ENCODE measurements at places on chromosomes 3 and 15. TPM values are rescaled to one million over a fixed set of nuclear protein-coding genes. Genes with fewer than 3 reads are reported as not detected.
A peak's percentile ranks its signal among the peaks of the same experiment; 100 is the strongest.

GRCh38 chr15:40412095-40412759, 6.6 kb downstream of the IVD start:
- no peak overlapping the region for H3K4me3 ChIP-seq
- H3K4me1 ChIP-seq: peaks cover under 1% of the 10 kb centered on the region
- H3K36me3 ChIP-seq: peaks cover 40% of the 10 kb centered on the region
- no peaks in the 10 kb centered on the region for H3K27me3 ChIP-seq
- DNase-seq: no peak

The EBLN2 gene
- 4.8 TPM for total RNA-seq

The GOLGA8S gene
- 0.55 TPM for total RNA-seq

DNA sequence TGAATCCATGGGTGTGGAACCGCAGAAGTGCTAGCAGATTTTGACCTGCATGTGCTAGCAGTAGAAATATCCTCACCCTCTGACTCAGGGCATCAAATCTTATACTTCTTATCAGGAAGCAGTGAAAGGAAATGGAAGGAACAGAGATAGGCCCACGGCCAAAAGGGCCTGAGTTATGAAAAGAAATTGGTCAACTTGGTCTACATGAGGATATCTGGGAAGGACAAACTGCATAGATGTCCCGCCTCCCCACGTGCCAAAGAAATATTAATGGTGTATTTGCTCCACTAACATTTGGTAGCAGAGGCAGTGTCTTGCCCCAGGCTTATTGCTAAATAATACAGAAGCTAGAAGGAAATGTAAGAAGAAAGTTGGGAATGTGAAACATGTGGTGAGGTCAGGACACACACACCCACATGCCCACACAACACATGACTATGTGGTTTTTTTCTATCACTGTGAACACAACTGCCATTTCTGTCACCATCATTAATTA, 93.6 kb upstream of the COL8A1 start:
- no peaks in the 10 kb centered on the region for H3K36me3 ChIP-seq
- H3K27ac ChIP-seq: peak overlapping the region; percentile 47
- DNase-seq: no peak
- no peaks in the 10 kb centered on the region for H3K4me1 ChIP-seq
- H3K4me3 ChIP-seq: no peak overlapping the region

GRCh38 chr15:58247855-58248842, 110.0 kb downstream of the AQP9 start:
- H3K4me1 ChIP-seq: no peaks in the 10 kb centered on the region
- H3K27ac ChIP-seq: no peak overlapping the region
- H3K27me3 ChIP-seq: no peaks in the 10 kb centered on the region
- H3K36me3 ChIP-seq: no peaks in the 10 kb centered on the region
- DNase-seq: peak; percentile 75

GRCh38 chr15:29134641-29135308, 134.8 kb downstream of the NSMCE3 start:
- peaks cover 4% of the 10 kb centered on the region for H3K4me1 ChIP-seq
- no peak for DNase-seq
- no peaks in the 10 kb centered on the region for H3K36me3 ChIP-seq
- H3K27me3 ChIP-seq: peaks cover 7% of the 10 kb centered on the region
- H3K4me3 ChIP-seq: no peak overlapping the region

DNA sequence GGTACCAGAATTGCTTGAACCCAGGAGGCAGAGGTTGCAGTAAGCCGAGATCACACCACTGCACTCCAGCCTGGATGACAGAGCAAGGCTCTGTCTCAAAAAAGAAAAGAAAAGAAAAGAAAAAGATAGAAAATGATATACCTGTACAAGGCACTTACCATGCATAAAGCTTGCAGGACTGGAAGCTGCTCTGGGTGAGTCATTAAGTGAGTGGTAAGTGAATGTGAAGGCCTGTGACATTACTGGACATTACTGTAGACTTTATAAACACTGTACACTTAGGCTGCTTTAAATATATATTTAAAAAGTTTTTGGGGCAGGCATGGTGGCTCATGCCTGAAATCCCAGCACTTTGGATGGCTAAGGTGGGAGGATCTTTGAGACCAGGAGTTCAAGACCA, 99.2 kb downstream of the SLMAP start:
- H3K36me3 ChIP-seq: peaks cover 32% of the 10 kb centered on the region
- no peaks in the 10 kb centered on the region for H3K27me3 ChIP-seq
- no peak overlapping the region for H3K4me3 ChIP-seq
- DNase-seq: no peak
- peaks cover 7% of the 10 kb centered on the region for H3K4me1 ChIP-seq

DNA sequence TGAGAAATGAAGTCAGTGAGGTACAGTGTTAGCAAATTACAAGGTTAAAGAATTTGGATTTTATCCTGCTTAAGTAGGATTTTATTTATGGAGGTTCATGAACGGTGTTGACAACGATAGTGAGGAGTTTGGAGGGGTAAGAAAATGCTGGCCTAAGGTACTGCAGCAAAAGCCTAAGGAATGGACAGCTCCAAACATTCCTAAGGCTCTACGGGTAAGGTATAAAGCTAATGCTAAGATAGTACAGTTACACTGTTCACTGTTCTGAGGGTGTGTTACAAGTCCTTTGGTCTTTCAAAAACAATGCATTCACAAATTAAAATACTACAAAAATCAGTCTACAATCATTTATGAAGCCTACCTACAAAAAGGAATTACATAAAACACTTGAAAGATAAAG, 7.3 kb downstream of the MTMR10 start:
- DNase-seq: no peak
- H3K36me3 ChIP-seq: peaks cover 48% of the 10 kb centered on the region
- H3K27ac ChIP-seq: peak overlapping the region; percentile 49
- no peaks in the 10 kb centered on the region for H3K4me1 ChIP-seq
- H3K4me3 ChIP-seq: no peak overlapping the region

DNA sequence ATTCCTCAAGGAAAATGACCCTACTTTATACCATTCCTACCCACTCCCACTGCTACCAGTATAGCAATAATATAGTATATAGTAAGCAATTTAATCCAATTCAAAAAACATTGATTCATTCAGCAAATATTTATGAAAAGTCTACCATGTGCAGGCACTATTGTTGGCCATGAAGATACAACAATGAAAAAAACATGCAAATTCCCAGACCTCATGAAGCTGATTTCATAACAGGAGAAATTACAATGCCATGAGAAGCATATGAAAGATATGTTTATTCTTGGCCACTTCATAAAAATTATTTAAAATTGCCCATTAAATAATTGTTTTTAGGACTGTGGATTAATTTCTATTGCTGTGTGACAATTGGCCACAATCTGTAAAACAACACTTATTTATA, 315.8 kb upstream of the COL8A1 start:
- H3K4me3 ChIP-seq: no peak overlapping the region
- no peaks in the 10 kb centered on the region for H3K27me3 ChIP-seq
- DNase-seq: no peak
- H3K4me1 ChIP-seq: peaks cover 21% of the 10 kb centered on the region

The A4GNT gene
- total RNA-seq: not detected

GRCh38 chr3:194806991-194807630, 121.4 kb downstream of the FAM43A start:
- H3K36me3 ChIP-seq: no peaks in the 10 kb centered on the region
- no peaks in the 10 kb centered on the region for H3K4me1 ChIP-seq
- no peak for DNase-seq
- no peak overlapping the region for H3K4me3 ChIP-seq
- no peak overlapping the region for H3K27ac ChIP-seq

GRCh38 chr3:57646723-57647122, 46.2 kb downstream of the DENND6A start:
- no peak for DNase-seq
- H3K4me3 ChIP-seq: no peak overlapping the region
- peaks cover 20% of the 10 kb centered on the region for H3K36me3 ChIP-seq
- no peak overlapping the region for H3K27ac ChIP-seq
- H3K27me3 ChIP-seq: no peaks in the 10 kb centered on the region
- H3K4me1 ChIP-seq: no peaks in the 10 kb centered on the region

The ESYT3 gene
- 16.8 TPM for total RNA-seq

The TRH gene
- total RNA-seq: not detected

GRCh38 chr3:63613561-63613960, 38.9 kb upstream of the SNTN start:
- no peak overlapping the region for H3K4me3 ChIP-seq
- H3K4me1 ChIP-seq: no peaks in the 10 kb centered on the region
- no peaks in the 10 kb centered on the region for H3K27me3 ChIP-seq
- no peak for DNase-seq

GRCh38 chr3:72633534-72633933, 214.7 kb downstream of the SHQ1 start:
- no peaks in the 10 kb centered on the region for H3K36me3 ChIP-seq
- H3K4me3 ChIP-seq: no peak overlapping the region
- no peak for DNase-seq
- H3K27me3 ChIP-seq: no peaks in the 10 kb centered on the region
- H3K4me1 ChIP-seq: no peaks in the 10 kb centered on the region

DNA sequence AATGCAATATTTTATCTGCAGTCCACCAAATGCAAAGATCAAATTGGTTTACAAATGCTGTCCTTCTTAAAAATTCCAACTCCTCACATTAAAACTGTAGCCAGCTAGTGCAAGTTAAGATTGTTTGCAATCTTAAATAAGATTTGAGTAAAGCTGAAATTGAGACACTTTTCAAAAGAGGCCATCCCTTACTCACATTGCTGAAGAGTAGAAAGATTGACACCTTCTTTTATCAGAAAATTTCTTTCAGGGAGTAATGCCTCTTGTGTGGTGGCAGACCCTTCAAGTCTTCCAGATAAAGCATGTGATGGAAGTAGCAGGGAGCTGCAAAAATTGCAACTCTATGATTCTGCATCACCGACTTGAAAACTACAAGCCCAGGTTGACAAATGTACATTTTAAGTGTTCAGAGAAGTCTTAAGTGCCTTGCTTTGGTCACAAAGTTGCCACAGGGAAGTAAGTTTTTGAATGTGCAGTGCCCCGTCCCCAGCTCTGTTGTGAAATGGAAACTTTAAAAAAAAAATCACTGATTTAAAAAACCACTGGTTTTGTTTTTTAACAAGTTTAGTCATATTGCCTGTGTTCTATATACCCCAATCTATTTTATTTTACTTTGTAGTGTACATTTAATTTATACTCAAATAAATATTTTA, 12.6 kb downstream of the CD86 start:
- no peaks in the 10 kb centered on the region for H3K27me3 ChIP-seq
- no peaks in the 10 kb centered on the region for H3K36me3 ChIP-seq
- no peak overlapping the region for H3K27ac ChIP-seq
- H3K4me1 ChIP-seq: no peaks in the 10 kb centered on the region
- DNase-seq: no peak

DNA sequence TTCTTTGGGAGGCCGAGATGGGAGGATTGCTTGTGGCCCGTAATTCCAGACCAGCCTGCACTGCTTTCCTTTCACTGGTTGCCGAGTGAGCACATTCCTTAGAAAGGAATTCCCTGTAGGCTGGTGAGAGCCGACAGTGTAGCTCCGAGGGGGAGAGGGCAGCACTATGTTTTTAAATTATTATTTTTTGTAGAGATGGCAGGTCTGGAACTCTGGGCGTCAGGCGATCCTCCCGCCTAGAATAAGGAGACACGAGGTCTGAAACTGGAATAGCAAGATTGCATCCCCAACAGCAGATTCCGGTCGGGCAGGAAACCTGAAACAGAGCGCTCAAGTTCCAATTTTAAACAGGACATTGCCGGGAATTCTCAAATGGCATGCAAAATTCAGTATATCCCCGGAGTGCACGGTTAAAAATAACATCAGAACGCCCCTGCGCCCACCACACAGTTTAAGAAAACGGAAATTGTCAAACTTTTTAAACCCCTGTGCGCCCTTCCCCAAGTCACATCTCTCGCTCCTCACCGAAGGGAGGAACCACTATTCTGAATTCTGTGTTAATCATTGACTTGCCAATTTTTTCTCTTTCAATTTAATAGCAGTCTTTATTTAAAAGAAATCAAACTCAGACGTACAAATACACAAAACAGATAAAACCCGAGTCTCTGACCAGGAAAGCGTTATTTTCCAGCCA, 643 bp upstream of the RNU5B-1 start:
- H3K36me3 ChIP-seq: no peaks in the 10 kb centered on the region
- peak overlapping the region; percentile 88 for H3K27ac ChIP-seq
- DNase-seq: peak; percentile 81
- peak overlapping the region; percentile 37 for H3K4me3 ChIP-seq

DNA sequence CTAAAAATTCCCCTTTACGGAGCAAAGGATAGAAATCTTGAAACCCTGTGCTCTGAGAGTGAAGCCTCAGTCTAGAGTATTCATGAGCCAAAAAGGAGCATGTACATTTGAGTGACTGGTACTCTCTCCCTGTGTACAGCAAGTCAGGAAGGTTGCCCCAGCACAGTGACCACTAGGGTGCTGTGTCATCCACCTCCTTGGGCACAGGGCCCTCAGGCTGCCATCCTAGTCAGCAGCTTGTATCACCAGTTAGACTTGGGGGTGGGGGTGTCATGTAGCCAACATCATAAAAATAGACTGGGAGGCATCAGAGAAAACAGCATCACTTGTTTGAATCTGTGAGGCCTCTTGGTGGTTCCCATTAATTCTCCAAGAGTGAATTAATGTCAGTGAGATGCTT, 12.0 kb downstream of the NME9 start:
- H3K36me3 ChIP-seq: no peaks in the 10 kb centered on the region
- no peaks in the 10 kb centered on the region for H3K27me3 ChIP-seq
- H3K4me3 ChIP-seq: no peak overlapping the region
- DNase-seq: no peak
- no peaks in the 10 kb centered on the region for H3K4me1 ChIP-seq
- no peak overlapping the region for H3K27ac ChIP-seq

GRCh38 chr15:20361091-20361490, 180.5 kb downstream of the GOLGA6L6 start:
- H3K36me3 ChIP-seq: no peaks in the 10 kb centered on the region
- H3K27me3 ChIP-seq: no peaks in the 10 kb centered on the region

- H3K27ac ChIP-seq: no peak overlapping the region
- peaks cover 18% of the 10 kb centered on the region for H3K4me1 ChIP-seq
- H3K27me3 ChIP-seq: no peaks in the 10 kb centered on the region
- no peak overlapping the region for H3K4me3 ChIP-seq
- H3K36me3 ChIP-seq: no peaks in the 10 kb centered on the region
Observed at GRCh38 chr15:68639926-68640600, 61.3 kb downstream of the CORO2B start.
